ENCODE measurements at places on chromosomes 7 and 10. TPM values are rescaled to one million over a fixed set of nuclear protein-coding genes. Genes with fewer than 3 reads are reported as not detected.

Gene ZNF282
- total RNA-seq, result 21.6 TPM

Gene PDZD7
- 0.62 TPM for total RNA-seq

Gene NEUROG3
- total RNA-seq, result not detected

Gene SEMA4G
- 0.48 TPM for total RNA-seq

Gene CASTOR2
- total RNA-seq, result 1.3 TPM

Gene KCND2
- not detected for total RNA-seq

Gene CHAT
- not detected for total RNA-seq

Gene GNAT3
- not detected for total RNA-seq

Gene VAX1
- total RNA-seq, result not detected

Gene AKR1C1
- 0.41 TPM for total RNA-seq

Gene VWDE
- total RNA-seq, result 1.9 TPM

Gene KCP
- not detected for total RNA-seq

Gene PLXDC2
- total RNA-seq, result not detected

Gene MOGAT3
- total RNA-seq, result not detected

Gene CDHR3
- 0.52 TPM for total RNA-seq

Gene ZNF117
- 1.8 TPM for total RNA-seq

Gene BLNK
- total RNA-seq, result not detected

Gene MRPS33
- 116 TPM for total RNA-seq

Gene ANK3
- 13.0 TPM for total RNA-seq

Gene ANXA8
- total RNA-seq, result not detected

Gene FEZF1
- total RNA-seq, result not detected

Gene LIPN
- not detected for total RNA-seq

Gene TRRAP
- total RNA-seq, result 37.4 TPM

Gene MRPS17
- total RNA-seq, result 17.3 TPM

Gene ZFAND2A
- 19.1 TPM for total RNA-seq

Gene INMT
- not detected for total RNA-seq

Gene SUN3
- total RNA-seq, result not detected

Gene TUBB8
- not detected for total RNA-seq

Gene CYP26A1
- not detected for total RNA-seq

Gene GARIN1A
- not detected for total RNA-seq

Gene COL1A2
- total RNA-seq, result 0.35 TPM

Gene GRID2IP
- 0.10 TPM for total RNA-seq

Gene FOXI2
- total RNA-seq, result not detected

Gene NPY4R
- not detected for total RNA-seq

Gene ZNF735
- not detected for total RNA-seq

All from activated naive CD4-positive, alpha-beta T cell treated with anti-CD3 and anti-CD28 coated beads for 36 hours (primary cell).